ENCODE measurements at places on chromosomes 7 and 10.

DNA sequence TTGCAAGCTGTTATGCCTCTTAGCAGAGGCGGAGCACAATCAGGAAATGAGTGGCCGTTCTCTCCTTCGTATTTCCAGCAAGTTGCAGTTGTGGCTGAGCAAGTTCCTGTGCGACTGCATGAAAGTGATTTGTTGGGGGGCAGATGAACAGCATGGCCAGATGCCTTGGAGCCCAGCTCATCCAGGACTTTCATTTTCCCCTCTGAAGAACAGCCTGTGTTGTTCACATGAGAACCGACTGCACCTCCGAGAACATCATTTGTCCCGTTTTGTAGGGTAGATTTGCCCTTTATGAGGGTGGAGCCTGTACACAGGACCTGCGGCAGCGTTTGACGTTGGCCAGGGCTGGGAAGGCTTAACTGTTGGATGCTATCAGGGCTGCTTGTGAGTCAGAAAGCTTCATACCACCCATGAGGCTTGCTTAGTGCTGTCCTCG is 4.4 kb downstream of the BAG3 start:
- no peak for DNase-seq

GRCh38 chr10:118264252-118264651 is 77.9 kb downstream of the FAM204A start:
- DNase-seq = no peak

DNA sequence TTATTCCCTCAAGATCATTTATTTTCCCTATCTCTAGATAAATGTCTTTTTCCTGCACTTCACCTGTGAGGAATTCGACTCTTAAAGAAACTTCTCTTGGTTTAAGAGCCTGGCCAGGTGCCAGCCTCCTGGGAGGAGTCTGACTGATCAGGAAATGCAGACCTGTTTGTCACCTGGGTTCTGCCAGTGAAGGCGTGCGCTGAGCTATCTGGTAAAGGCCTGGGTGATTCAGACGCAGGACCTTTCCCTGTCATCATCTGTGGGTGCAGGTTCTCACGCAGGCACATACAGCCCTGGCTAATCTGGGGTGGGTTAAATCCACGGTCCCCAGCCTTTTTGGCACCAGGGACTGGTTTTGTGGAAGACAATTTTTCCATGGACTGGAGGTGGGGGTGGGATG is 65.3 kb upstream of the AQP1 start:
- DNase-seq = peak; percentile 61

DNA sequence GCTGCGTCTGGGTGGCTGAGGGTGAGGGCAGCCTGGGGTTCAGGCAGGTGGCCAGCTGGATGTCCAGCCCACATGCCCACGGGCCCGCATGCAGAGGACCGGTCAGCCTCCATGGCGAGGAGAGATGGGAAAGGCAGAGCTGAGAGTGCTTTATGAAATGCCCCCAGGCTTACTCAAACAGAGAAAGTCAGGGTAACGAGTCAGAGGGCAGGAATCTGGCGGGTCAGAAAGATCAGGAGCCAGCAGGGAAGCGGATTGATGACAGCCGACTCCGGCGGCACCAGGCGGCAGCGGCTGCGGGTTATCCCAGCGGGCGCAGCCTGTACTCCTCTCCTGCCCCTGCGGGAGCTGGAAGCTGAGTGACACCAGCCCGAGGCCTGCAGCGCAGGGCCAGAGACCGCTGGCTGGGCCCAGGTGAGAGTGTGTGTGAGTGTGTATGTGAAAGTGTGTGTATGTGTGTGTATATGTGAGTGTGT is 13.4 kb downstream of the SLC13A4 start:
- no peak for DNase-seq

GRCh38 chr7:87784424-87784823 is 91.7 kb downstream of the SLC25A40 start:
- DNase-seq = no peak

DNA sequence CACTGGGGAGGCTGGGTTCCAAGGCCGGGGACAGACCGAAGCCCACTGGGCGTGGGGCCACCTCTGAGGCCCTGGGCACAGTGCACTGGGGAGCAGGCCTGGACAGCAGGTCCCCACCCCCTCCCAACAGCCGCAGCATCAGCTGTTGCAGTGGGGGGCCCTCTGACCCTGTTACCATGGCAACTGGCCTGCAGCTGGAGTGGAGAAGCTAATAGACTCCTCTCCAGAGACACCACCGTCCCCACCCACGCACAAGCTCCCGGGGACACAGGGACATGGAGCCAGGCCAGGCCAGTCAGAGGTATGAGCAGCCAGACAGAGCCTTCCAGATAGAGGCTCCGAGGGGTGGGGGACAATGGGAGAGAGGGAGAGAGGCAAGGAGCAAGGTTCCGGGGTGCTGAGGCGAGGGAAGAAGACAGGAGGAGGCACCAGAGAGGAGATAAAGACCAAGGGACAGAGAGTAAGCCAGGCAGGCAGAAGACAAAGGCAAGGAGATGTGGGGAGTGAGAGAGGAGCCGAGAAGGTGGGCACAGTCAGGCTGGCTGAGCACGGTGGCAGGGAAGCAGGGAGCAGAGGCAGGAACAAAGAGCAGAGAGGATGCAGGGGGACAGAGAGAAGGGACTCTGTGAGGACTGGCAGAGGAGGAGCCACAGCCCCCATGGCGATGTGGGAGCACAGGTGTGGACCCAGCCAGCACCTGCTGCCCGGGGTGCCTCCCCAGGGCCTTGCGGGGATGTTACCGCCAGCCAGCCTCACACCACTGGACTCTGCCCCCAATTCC is 6.7 kb downstream of the KCNH2 start:
- DNase-seq = no peak

DNA sequence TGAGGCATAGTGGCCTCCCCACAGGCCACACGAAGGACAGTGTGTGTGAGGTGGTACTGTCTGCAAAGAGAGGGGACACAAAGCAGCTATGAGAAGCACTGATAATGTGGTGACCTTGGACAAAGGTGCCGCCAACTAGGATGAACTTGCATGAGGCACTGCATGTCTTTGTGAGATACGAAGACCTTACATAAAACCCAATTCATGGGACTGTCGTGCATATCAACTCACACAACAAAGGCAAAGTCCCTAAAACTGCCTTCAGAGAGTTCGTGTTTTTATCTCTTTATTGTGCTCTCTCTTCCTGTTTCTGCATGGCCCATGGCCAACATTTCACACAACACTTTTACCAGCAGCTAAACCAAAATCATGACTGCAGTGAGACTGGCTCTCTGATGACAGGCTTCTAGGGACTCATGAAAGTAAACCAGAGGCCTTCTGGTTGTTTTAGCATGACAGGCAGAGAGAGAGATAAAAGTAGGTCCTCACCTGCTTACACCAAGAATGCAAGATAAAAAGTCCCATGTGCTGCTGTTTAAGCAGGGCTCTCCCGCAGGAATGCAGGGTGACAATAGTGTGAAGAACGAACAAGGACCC is 347.8 kb downstream of the ELMO1 start:
- DNase-seq = no peak

DNA sequence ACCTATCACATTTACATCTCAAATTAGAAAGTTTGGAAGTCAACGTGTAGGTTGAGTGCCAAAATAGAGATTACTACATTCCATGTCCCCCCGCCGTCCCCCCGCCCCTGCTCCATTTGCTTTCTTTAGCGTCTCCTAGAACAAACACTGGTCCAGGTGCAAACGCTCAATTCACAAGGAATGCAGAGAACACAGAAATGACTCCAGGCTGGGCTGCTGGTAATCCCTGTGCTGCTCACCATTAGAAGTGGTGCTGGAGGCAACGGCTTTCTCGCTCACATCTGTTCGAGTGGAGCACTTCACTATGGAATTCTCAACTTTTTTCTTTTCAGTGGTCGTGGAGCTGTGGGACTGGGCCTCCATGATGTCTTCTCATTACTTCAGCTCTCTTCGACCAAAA is 14.1 kb downstream of the GLI3 start:
- DNase-seq = no peak

- DNase-seq = no peak
These were observed 40.5 kb upstream of the IL15RA start for GRCh38 chr10:6017781-6018354.

DNA sequence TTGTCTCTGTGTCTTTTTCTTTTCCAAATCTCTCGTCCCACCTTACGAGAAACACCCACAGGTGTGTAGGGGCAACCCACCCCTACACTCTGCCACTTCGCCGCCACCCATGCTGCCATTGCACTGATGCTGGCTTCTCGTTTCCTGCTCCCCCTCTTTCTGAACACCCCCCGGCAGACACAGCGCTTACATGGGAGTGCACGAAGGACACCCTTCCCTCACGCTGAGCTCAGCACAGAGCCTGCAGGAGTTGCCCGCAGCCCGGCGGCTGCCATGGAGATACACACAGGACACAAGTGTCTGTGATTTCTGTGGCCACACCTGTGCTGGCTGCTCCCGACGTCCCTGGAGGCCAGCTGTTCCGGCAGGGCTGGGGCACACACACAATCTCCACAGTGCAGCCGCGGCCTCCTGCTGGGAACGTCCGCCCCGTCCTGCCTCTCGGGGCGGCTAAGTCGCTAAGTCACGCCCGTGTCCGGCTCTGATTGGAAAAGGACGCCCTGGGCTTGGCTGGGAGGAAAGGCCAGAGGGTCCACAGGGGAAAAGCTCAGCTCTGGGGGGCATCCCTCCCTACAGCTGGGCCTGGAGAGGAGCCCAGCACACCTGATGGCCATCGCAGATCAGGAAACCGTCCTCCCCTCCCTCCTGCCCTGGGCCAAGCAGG is 349.8 kb downstream of the PTPRN2 start:
- no peak for DNase-seq

- no peak for DNase-seq
These were observed 39.2 kb upstream of the PPP1R3C start for GRCh38 chr10:91672021-91672608.

DNA sequence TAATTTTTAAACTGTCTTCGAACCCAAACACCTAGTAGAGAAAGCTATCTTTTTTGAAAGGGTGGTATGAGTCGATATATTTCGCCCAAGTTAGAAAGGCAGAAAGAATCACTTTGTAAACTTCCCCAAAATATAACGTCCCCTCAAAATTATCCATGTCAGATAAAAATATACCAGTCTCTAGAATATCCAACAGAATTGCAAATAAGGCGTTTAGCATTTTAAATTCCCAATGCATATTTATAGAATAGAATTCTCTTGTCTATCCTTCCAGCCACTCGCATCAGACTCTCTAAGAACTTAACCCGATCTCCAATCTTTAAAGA is 2.1 kb downstream of the CTBP2 start:
- no peak for DNase-seq

DNA sequence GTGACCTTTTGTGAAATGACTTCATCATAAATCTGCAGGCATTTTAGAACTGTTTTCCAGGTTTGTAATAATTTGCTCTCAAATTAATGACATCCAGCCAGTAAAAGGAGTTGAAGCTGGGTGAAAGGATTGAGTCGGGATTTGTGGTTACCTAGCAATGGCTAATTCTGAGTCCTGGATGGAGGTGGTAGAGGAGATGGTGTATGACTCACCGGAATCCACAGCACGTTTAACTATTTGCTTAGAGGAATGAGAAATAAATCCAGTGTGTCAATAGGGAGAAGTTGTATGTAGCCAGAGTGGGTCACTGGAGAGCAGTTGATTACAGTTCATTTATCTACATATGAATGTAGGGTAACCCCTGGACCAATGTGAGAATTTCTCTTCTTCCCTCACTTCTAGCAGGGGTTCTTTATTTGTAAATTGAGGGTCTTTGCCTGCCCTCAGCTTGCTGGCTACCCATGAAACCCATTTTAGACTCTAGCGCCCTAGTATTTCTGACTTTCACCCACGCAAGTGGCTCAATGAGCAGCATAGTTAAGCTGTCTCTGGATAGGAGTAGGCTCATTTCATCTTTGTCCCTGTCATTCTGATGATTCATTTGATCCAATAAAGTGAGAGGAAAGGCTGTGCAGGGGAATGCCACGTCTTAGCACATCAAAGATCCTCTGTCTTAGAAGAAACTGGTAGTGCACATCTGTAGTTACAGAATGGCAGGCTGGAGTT is 547.8 kb downstream of the SORCS3 start:
- DNase-seq = no peak

DNA sequence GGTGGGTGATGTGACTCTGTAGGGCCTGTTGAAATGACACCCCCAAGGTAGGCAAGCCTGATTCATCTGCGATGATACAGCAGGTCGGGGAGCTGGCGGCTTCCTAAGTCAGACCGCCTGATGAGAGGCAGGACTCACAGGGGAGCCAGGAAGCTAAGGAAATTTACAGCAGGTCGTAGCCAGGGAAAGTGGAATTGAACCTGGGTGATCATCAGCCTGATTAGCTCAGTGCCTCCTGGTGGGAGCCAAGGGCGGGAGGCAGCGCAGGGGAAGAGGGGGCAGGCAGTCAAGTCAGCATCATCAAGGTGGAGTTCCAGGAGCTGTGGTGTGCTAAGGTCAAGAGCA is 18.5 kb upstream of the TRIM56 start:
- DNase-seq = no peak

DNA sequence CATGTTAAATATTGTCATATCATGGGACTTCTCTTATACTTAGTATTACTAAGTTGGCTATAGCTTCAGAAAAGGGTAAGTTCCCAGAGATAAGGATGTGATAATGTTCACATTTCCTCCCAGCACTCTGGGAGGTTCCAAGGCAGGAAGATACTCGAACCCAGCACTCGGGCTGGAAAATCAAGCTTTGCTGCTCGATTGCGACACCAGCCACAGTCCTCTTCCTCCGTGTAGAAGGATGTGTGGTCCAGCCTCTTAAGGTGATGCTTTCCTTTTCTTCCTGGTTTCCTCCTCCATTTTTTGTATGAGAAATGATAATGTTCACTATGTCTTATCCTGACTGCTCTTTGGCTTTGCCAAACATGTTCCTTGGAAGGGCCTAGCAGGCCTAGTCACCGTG is 3.2 kb downstream of the BMS1 start:
- DNase-seq = no peak

GRCh38 chr10:28768227-28768626 is 90.9 kb downstream of the BAMBI start:
- no peak for DNase-seq

DNA sequence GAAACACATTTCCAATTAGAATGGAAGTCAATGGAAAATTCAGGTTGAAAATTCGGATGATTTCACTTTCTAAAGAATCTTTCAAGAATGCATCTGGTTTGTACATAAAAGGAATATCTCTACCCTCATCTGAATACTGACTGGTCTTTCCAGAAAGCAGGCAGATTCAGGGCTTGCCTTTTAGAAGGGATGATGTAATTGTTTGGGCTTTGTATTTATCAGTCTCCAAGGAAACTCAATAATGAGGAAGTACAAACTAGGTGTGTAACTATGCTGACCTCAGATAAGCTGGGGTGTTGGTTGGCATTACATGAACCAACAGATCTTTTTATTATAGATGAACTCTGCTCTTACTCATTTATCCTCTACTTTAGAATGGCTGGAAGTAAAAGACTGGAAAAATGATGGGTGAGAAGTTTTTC is 24.1 kb downstream of the PDLIM1 start:
- DNase-seq = no peak

GRCh38 chr10:62651341-62651740 is 153.2 kb upstream of the ADO start:
- DNase-seq = no peak

- DNase-seq = no peak
These were observed 136.6 kb upstream of the ZNF32 start for GRCh38 chr10:43785252-43785651.

Measured in sciatic nerve (tissue), 2 donors.